Choroid plexus epithelial cell (primary cell): ENCODE measurements at places on chromosomes 7 and 10.
A peak's percentile ranks its signal among the peaks of the same experiment; 100 is the strongest.

GRCh38 chr7:51187941-51188340, 128.7 kb downstream of the COBL start:
- no peak for DNase-seq

GRCh38 chr7:114922652-114923402, 933 bp downstream of the MDFIC start:
- DNase-seq: peak; percentile 87

GRCh38 chr10:34791228-34791627, 23.9 kb downstream of the PARD3 start:
- no peak for DNase-seq

- DNase-seq: no peak
Observed at GRCh38 chr10:79113827-79114226, 45.1 kb downstream of the ZMIZ1 start.

DNA sequence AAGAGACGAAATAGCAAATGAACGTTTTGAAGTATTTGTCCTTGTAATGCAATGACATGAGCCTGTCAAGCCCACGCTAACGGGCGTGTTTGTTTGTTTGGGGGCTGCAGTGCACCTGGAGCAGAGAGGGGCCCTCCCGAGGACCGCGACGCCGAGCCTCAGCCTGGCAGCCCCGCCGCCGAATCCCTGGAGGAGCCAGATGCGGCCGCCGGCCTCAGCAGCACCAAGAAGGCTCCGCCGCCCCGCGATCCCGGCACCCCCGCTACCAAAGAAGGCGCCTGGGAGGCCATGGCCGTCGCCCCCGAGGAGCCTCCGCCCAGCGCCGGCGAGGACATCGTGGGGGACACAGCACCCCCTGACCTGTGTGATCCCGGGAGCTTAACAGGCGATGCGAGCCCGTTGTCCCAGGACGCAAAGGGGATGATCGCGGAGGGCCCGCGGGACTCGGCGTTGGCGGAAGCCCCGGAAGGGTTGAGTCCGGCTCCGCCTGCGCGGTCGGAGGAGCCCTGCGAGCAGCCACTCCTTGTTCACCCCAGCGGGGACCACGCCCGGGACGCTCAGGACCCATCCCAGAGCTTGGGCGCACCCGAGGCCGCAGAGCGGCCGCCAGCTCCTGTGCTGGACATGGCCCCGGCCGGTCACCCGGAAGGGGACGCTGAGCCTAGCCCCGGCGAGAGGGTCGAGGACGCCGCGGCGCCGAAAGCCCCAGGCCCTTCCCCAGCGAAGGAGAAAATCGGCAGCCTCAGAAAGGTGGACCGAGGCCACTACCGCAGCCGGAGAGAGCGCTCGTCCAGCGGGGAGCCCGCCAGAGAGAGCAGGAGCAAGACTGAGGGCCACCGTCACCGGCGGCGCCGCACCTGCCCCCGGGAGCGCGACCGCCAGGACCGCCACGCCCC, 118.5 kb downstream of the CYTH3 start:
- no peak for DNase-seq

DNA sequence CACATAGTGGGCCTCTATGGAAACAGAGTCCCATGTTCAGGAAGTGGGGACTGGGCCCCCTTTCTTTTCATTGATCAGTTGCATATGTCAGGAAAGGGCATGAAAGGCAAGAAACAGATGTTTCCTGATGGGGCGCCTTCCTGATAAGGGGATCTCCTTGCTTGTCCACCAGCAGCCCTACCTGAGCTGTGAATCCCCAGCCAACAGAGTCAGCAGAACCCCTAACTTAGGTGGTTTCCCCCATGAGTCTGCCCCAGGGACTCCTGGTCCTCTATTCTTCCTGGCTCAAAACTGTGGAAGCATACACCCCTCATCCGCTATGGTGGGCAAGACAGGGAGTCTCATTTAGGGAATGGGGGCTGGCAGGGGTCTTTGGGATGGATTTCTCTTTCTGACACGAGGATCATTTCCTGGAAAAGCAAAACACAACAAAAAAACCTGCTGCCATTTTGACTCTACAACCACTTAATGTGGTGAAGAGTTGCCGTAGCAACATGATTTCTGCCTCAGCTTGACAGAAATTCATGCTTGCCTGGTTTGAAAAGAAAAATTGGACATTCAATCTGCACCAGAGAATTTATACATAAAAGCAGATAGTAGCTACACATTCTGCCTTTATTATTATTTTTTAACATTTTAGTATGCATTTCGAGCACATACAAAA, 119.8 kb downstream of the SPAG6 start:
- no peak for DNase-seq

DNA sequence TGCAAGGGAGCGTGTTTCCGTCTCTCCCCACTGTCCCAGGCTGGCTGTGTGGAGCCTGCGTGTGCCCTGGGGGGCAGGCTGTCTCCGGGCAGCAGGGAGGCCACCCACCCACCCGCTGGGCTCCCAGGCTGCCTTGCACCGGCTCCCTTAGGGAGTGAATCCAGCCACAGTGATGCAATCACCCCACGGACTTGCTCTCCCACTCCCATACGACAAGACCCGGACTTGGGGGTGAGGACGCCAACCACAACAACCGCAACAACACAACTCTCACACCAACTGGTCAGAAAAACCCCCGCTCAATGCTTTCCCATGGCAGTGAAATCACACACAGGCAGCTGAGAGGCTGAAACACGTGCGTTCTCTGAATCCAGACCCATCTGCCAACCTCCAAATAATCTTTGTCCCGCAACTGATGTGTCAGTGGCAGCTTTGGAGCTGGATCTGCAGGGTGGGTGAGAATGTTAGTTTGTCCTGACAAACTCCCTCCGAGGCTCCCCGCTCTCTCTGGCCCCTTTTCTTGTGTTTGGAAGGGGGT, 62.7 kb upstream of the DDC start:
- DNase-seq: no peak

GRCh38 chr10:2958659-2959058, 108.7 kb upstream of the PFKP start:
- DNase-seq: no peak

DNA sequence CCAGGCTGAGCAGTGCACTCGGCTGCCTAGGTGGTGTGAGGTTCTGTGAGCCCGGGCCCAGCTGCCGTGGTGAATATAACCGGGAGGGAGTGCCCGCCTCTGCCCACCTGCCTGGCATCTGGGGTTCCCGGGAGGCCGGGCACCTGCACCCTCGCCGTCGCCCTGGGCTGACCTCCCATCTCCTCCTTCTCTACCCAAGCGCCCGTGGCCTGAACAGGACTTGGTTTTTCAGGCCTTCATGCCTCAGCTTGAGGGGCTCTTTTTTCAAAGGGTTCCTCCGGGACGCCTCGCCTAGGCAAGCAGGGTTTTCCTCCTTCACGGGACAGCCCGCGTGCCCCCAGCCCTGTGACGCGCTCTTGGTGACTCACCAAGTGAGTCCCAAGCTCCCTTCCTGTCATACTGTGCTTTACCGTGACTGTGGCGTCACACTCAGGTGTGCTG, 9.9 kb downstream of the INPP5A start:
- no peak for DNase-seq

DNA sequence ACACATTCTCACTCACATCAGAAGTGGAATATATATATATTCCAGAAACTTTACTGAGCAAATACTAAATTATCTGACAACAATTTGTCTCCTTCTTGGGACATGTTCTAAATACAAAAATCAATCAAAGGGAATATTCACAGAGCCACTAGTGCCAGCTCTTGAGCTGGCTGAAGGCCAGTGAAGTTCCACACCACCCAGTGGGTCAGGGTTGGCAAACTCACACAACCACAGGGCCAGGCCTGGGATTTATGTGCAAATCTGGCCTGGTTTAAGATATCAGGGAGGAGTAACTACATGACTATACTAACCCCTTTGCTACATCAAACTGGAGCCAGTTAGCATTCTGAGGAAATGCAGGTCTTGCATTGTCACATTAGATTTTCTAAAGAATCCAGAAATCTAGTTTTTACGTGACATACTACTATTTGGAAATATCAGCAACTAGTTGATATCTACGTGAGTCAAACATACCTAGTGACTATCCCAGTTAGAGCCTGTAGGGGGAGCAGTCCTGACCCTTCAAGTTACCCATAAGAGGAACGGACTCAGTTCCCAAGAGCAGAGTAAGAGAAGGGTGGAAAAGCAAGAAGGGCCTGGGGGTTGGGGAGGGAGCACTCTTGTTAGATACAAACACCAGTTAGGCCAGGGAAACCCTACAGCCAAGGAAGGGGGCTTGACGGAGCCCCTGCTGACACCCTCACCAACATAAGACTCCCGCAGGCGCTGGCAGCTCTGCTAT, 600.4 kb downstream of the KCNMA1 start:
- peak; percentile 22 for DNase-seq

DNA sequence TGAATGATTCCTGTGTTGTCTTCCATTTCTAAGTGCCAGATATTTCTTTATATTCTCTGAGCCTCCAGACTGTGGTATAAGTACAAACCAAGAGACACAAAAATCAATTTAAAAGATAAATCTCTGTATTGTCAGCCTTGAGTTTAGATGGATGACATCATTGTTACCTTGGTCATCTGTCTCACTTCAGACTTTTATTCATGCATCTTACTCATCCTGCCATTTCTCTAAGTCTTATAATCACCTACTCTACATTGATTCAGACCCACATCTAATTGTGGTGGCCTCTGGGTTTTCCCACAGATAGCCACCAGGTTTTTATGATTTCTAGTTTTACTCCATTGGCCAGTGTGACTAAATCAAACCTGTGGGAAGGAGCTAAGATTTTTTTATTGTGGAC, 26.8 kb upstream of the HDAC9 start:
- DNase-seq: no peak

DNA sequence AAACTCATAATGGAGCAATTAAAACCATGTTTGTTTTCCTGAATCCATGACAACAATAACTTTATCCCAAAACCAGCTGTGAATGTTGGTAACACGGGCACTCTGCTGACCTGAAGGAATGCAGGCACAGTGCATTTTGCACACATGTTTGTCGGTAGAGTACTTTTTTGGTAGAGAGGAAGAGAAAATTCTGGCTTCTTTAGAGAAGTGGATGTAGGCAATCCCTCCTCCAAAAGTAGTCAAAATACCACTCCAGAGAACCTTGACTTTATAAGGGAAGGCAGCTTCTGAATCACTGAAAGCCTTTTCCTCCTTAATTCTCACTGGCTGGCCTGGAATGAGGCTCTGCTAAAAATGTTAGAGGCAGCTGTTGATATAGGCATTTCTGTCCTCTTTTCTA, 15.8 kb upstream of the ACTA2 start:
- no peak for DNase-seq

DNA sequence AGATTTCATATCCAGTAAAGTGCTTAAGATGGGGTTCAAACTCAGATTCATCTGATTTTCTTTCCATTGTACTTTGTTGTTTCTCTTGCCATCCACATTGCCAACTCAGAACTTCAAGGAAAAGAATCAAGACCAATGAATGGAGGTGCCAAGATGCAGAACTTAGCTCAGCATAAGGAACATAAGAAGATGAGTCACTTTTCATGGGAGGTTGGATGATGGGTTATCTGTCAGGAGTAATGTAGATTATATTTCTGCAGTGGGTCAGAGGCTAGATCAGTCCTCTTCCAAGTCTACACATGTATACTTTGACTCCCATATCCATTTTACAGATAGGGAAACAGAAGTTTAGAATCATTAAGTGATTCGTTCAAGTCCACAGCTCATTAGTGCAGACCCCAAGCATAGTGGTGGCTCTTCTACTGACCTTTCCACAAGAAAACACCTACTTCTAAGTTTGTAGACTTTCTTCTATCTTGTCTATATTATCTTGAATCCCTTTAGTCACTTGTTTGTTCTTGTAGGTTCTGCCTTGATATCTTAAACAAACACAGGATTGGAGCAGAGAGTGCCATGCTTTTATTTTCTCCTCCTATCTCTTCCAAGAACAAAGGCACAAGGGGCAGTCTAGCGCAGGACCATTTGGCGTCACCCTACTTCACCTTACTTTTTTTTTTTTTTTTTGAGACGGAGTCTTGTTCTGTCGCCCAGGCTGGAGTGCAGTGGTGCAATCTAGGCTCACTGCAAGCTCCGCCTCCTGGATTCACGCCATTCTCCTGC, 14.0 kb upstream of the ADD3 start:
- DNase-seq: no peak

DNA sequence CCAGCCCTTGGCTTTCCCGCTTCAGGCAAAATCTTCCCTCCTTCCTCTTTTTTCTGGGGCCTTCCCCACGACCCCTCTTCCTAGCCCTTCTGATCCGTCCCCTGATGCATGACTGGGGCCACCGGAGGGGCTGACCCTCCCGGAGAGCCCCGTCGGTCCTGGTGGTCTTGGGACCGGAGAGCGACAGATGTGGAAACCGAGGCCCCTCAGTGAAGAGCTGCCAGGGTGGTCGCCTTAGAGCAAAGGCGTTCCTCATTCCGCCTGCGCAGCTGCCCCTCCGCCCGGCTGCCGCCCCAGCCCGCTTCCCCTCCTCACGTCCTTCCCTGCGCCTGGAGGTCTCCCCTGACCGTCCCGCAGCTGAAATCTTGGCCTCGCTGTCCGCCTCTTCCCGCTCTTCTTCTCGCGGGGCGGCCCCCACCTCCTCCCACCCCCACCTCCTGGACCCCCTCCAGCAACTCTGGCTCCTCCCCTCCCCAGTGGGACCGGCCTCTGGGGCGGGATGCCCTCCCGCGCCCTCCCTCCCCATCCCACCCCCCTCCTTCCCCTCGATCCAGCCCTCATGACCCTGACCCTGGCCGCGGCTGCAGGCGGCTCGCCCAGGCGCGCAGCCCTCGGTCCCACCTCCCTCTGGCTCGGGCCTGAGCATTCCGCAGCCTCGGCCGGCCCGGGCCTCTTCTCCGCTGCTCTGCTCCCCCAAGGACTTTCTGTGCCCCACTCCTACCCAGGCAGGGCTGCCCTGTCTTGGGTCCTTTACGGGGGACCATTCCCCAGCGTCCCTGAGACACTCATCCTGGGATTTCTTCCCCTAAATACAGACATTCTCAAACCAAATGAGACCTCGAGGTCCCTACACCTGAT, at the start of gene RARRES2:
Gene RARRES2, minus strand, starts transcription at position 367 of the 858 bp plus-strand sequence. CDS start 1,020 bp downstream, outside the sequence.
- peak; percentile 29 for DNase-seq

DNA sequence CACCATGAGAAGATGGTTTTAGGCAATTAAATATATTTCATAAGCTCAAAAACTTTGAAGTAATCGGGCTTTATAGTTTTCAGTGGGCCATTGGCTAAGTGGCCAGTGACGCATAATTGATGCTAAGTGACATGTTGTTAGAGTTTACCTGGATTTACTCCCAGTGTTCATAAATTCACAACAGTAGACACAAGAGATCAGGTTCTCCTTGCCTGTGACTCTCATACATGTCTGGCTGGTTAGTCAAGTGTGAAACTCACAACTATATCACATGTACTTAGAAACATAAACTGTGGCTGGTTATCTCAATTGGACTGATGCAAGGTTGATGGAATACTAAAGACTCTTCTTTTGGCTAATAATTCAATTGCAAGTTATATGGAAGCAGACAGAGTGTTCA, 26.2 kb downstream of the ASB15 start:
- no peak for DNase-seq

DNA sequence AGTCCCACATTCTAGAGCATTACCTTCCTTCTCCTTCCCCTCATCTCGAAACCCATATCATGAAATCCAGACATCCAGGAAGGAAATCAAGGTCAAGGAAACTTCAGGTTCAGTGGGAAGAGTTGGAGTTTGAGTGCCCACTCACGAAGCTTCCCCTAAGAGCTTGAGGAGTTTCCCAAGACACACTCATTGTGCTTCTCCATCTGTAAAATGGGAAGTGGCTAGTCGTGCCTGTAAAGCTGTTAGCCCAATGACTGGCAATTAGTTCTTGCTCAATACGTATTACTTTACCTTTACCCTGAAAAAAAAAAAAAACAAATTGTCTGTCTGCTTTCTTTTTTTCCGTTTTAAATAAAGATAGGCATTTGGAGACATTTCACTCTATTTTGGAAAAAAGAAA, 42.3 kb downstream of the GPAM start:
- no peak for DNase-seq

- DNase-seq: no peak
Observed at GRCh38 chr10:53477313-53477675, 704.7 kb upstream of the MBL2 start.

GRCh38 chr7:135714534-135715009, 13.4 kb downstream of the SLC13A4 start:
- peak; percentile 81 for DNase-seq
